Endodermal cell (in vitro differentiated cells): ENCODE measurements at places on chromosomes 13 and 19.
A peak's percentile ranks its signal among the peaks of the same experiment; 100 is the strongest.

GRCh38 chr19:43316591-43317319, 36.7 kb upstream of the CD177 start:
- peak; percentile 96 for DNase-seq

DNA sequence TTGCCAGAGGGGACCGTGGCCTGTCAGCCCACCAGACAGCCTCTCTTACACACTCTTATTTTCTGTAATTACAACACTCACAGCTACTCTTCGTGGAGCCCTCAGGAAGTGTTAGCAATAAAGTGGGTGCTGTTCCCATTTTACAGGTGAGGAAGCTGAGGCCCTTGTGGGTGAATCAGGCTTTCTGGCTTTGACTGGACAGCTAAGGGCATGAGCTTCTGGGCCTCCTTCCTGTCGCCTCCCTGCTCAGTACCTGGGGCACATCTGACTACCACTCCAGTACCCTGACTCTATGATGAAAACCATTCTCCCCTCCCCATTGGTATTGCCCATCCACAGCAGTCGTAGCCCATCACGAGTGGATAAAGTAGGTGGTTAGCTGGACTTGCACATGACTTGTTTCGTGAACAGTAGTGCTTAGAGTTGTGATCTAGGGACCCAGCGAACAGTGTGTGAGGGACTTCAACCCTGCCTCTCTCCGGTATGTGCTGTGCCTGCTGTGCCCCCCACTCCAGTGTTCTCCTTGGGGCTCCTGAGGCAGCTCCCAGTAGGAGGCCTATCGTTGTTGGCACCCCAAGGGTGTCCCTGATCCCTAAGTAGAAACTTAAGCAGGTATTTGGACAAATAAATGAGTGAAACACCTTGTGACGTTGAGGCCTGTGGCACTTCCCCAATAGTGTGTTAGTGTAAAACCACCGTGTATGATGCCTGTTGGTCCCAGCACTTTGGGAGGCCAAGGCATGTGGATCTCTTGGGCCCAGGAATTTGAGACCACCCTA, 38.6 kb downstream of the GATAD2A start:
- no peak for DNase-seq

- DNase-seq, result peak; percentile 16
These were observed 272.0 kb downstream of the UQCRFS1 start for GRCh38 chr19:28940751-28941500.

- DNase-seq, result no peak
These were observed 1.1 kb upstream of the MRI1 start for GRCh38 chr19:13763265-13763664.

GRCh38 chr19:40392894-40393517, 3.0 kb upstream of the HIPK4 start:
- no peak for DNase-seq

DNA sequence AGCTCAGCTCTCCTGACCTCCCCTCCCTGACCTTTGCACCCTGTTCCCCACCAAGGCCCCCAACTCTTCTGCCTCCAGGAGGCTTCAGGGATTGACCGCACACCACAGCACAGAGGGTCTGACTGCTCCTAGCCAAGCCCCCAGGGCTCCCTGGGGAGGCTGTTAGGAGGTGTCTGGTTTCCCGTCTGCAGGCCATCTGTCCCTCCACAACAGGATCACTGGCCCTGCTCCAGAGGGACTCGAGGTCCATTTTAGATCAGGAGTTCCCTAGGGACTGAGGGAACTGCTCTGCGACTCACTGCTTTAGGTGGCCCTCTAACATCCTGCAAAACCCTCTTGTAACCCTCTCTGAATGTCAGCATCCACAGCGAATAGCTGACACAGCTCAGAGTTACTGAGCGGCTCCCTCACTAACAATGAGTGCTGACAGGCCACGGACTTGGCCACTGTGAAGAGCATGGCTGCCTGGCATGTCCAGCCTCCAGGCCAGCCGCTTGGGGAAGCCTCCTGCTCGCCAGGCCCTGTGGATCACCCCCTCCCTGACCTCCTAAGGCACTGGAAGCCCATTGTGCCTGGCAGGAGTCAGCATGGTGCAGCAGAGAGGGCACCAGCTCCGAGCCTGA, 17.7 kb downstream of the GRIK5 start:
- no peak for DNase-seq

DNA sequence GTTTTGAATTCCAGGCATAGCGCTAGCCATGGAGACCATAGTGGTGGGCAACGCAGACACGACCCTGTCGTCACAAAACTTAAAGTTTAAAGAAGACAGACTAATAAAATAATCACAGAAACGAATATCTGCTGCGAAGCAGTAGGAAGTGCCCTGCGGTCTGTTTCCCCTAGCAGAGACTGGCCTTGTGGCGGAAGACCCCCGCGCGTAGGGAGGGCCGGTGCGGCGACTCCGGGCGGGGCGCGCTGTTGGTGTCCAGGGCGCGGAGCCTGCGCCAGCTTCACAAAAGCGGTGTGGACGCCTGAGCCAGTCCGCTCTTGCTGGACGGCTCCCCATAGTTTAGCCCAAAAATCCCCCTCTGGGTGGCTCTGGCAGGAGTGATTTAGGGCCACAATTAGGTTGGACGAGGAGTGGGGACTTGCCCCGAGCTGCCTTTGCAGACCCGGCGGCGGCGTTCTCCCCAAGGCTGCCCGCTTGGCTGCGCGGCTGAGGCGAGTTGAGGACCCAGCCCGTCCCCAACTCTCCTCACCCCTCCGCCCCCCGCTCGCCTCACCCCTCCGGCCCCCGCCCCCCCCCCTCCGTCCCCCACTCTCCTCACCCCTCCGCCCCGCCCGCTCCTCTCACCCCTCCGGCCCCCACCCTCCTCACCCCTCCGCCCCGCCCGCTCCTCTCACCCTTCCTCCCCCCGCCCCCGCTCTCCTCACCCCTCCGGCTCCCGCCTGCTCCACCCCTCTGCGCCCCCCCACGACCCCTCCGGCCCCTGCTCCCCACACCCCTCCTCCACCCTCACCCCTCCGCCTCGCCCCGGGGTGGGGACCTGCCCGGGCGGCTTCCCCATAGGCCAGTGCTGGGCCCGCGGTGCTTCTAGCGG, 14.2 kb upstream of the LATS2 start:
- DNase-seq, result peak; percentile 88
